NCI-H2081 treated with DMSO at 0.1 percent for 48 hours (cell line): ENCODE measurements at places on chromosomes 4 and X.
A peak's percentile ranks its signal among the peaks of the same experiment; 100 is the strongest.

DNA sequence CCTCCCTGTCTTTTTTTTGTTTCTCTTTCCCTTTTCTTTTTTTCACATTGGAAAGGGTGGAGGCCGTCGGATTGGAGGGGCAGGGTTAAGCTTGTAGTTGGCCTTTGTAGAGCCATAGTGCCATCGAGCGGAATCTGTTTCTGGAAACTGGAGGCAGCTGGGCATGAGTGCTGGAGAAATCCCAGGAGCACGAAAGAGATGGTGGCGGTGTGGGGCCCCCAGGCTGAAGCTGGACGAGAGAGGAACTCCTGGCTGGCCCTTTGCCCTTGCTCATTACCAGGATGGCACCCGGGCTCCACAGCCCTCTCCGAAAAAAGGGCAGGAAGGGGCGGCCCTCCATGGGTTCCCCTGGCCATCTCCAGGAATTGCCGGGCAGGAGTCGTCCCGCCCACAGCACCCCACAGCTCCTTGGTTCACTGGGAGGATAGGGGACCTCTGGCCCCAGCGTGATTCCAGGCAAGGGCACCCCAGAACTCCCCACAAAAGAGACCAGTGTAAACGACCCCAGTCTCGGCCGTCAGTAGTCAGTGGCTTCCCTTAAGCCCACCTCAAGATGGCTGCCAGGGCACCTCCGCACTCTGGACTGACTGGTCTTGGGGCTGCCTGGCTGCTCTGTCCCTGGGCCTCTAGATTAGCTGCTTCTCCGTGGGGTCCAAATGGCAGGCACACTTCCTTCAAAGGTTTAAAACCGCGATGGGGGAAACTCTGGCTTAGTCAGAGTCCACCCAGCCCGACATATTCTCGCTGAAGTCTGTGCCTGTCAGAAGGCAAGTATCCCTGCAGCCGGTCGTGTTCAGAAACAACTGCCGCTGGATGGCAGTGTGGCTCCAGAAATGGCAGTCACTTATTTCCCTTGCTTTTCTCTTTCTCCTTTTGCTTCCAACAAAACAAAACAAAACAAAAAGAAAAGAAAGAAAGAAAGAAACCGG lies 74.1 kb downstream of the NBDY start:
- DNase-seq, result no peak

GRCh38 chr4:77504407-77504806 lies 101.2 kb upstream of the CXCL13 start:
- DNase-seq, result no peak

DNA sequence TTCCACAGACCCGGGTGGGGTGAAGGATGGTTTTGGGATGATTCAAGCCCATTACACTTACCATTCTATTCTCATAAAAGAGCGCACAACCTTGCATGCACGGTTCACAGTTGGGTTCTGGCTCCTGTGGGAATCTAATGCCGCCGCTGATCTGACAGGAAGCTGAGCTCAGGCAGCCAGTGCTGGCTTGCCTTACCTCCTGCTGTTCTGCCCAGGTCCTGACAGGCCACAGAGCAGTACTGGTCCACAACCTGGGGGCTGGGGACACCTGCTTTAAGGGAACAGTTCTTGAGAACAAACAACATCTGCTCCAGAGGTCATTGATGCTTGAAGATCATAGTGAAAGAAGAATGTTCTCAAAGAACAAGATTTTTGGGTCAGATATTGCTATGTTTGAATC lies 8.0 kb upstream of the HS3ST1 start:
- no peak for DNase-seq

GRCh38 chrX:3046253-3047240 lies 5.3 kb downstream of the ARSF start:
- DNase-seq, result no peak

DNA sequence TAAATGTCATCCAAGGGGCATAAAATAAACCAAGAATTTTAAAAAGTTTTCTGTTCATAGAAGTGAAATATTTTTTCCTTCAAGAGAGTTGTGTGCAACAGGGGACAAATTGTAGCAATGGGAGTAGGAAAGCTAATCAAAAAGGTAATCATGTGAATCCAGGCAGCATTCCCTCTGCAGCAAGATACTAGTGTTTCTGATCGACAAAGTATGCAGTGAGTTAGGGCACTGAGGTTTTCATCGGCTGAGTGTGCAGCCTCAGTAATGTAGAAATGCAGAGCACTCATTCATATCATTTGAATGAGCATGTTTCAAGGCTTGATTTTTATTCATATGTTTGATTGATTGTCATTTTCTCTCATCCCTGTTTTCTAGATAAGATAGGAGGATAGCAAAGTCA lies 321.7 kb downstream of the PCDH7 start:
- no peak for DNase-seq

GRCh38 chr4:143360838-143361625 lies 24.4 kb downstream of the GAB1 start:
- DNase-seq, result no peak

DNA sequence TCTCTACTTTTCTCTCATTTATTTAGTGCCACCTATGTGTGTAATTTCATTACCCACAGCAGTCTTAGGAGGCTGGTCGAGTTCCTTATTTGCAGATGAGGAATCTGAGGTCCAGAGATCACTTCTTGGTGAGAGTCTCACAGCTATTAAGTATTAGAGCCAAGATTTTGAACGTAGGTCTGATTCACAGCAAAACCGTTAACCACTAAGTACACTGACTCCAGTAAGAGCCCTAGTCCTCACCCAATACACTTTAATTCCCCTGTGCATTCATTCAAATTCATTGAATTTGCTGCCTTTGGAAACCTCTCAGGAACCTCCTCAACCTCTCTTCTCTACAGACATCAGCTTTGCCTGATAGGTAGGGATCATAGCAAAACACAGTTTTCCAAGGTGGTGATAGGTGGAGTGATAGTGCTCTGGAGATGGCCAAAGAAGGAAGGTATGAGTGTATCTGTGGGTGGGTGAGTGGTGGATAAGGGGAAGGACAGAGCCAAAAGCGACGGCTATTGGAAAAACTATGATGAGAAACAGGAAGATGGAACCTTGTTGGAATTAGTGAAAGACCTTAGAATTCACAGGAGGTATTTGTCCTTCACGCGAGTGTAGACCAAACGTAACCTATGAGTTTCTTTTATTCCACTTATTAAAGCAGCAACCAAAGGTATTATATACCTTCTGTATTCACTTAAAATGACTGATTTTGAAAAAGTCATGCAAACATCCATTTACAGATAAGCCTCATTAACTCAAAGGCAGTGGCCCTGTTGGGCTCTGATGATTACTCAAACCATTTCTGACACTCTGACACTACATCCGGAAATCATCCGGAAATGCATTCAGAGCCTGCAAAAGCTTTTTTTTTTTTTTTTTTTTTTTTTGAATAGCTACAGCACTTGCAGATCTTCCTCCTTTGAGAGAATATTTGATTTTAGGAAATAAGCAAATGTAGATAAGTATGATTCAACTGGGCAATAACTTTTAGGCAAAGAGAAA lies 6.3 kb downstream of the FMR1 start:
- no peak for DNase-seq

- no peak for DNase-seq
Observed at GRCh38 chr4:121597346-121597934, 99.3 kb downstream of the ANXA5 start.

DNA sequence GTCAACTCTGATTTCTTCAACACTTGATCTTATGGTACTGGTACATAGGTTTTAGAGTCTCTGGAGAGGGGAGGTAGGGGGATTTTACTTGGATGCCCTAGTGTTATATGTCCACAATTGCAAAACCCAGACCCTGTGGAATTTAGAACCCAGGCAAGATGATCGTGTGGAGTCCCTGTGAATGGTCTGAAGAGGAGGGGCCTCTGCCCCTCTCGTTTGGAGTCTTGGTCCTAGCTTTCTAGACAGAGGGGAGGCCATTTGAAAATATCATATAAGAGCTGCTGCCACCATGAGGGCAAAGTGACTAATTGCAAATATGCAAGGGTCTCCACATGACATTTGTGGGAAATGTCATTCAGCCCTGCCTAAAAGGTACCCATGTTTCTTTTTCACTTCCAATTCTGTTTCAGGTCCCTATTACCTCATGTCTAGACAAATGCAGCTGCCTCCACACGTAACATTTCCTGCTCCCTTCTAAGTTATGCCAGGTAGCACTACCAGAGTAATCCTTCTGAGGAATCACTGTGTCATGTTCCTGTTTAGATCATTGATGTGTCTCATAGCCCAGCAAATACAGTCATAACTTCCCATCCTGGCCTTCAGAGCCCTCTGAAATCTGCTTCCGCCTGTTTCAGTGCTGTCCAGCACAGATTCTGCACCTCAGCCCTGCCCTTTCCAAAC lies 126.8 kb downstream of the KLHL8 start:
- DNase-seq, result peak; percentile 3

- DNase-seq, result no peak
Observed at GRCh38 chr4:85824166-85824945, 349.4 kb downstream of the ARHGAP24 start.

DNA sequence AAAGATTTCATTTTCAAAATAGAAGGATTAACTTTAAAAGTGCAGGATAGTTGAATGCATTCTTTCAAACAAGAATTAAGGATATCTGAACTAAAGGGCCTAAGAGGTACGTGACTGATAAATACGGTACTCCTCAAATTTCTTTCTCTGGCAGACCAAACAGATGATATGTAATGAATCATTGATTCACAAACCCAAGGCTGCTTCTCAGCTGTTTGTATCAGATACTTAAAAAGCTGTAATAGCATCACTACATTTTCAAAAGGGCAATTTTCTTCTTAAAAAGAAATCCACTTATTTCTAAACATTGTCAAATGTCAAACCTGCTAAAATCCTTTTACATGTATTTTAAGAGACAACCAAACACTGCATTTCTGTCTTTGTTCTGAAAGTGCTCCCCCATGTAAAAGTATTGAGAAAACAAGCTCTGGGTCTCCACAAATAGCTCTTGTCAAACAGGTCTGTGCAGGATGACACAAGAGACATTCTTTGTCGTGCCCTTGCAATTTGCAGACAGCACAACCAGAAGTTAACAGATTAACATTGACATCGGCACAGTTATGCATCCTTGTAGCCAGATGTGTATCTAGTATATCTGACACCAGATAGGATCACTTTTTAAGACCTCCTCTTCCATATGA lies 82.0 kb downstream of the MANBA start:
- DNase-seq, result no peak

GRCh38 chr4:149008415-149009025 lies 566.3 kb upstream of the NR3C2 start:
- DNase-seq, result no peak

DNA sequence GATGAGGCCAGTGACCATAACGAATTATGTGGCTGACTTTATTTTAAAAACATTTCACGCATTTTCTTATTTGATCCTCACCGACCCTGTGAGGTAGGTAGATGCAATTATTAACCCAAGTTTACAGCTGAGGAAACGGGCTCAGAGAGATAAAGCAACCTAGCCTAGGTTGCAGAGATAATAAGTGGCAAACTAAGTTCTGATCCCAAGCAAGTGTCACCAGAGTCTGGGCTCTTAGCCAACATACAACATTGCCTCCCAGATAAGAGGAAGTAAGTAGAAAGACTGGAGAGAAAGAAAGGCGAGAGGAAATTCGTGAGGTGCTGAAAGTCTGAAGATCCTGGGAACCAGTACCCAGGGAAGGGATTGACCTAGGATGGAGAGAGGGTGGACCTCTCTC lies 77.4 kb upstream of the GPR50 start:
- DNase-seq, result no peak

GRCh38 chrX:148942754-148943153 lies 442.3 kb downstream of the AFF2 start:
- no peak for DNase-seq

DNA sequence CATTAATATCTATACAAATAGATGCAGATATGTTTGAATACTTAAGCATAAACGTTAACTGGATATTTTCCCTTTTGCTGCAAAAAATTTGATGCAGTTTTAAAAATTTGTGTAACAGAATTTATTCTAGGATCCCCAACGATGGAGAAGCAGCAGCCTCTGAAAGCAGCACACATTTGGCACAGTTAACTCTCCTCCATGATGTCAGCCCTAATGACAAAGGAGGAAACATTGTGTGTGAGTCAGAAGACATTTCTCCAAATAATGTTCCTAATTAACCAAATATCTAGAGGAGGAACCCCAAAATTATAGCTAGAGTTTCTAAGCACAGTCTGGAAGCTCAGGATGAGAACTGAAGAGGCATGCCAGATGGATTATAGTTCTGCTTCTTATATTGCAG lies 281.9 kb upstream of the MAD2L1 start:
- DNase-seq, result no peak

DNA sequence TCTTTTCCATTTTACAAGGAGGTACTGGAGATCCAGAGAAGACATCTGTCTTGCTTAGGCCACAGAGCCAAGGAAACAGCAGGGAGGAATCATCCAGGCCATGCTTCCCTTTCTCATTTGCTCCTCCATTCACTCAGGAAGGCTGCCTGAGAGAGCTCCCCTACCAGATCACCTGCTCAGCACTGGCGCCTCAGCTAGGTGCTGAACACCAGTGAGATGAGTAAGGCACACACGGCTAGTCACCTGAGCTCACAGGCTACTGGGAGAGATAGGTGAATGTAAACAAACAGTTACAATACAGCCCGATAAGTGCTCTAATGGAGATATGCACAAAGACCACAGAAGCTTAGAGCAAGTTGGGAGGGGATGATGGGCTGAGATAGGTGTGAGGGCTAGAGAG lies 149.8 kb upstream of the ARHGEF9 start:
- no peak for DNase-seq

- DNase-seq, result no peak
Observed at GRCh38 chr4:167779864-167780263, 312.5 kb upstream of the ANXA10 start.
